ENCODE measurements at places on chromosomes 16 and 17.
A peak's percentile ranks its signal among the peaks of the same experiment; 100 is the strongest.

DNA sequence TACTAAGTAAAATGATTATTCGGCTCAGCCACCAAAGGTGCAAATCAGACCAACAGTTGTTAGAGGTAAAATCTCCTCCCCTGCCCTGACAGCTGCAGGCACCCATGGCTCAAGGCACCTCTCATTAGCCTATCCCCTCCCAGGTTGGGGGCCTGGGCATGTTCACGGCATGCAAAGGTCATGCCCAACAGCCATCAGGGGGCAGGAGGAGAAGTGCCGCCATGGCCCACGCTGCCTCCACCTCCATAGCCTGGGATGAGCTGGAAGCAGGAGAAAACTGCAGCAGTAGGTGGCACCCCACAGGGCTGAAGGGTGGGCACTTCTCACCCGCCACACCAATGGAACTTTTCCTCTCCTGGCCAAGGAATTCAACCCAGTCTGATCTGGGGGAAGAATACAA lies 146.4 kb upstream of the COX10 start:
- no peak for DNase-seq

DNA sequence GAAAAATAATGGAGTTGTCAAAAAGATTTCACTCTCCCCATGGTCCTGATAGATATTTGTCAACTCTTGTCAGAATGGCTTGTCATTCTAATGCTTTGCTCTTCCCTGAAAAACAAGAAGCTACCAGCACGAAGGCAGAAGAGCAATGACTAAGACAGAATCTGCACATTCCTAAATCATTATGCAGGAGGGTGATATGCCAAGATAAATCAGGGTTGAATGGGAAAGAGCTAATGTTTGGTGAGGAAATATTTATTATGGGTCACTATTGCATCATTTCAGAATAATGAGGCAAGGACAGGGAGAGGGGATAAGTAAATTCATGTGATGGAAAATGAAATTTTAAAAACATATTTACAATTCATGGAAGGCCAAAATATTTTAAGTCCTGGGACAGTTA lies 297.5 kb upstream of the XYLT1 start:
- DNase-seq, result peak; percentile 56

GRCh38 chr16:23847948-23848347 lies 12.2 kb downstream of the PRKCB start:
- no peak for DNase-seq

DNA sequence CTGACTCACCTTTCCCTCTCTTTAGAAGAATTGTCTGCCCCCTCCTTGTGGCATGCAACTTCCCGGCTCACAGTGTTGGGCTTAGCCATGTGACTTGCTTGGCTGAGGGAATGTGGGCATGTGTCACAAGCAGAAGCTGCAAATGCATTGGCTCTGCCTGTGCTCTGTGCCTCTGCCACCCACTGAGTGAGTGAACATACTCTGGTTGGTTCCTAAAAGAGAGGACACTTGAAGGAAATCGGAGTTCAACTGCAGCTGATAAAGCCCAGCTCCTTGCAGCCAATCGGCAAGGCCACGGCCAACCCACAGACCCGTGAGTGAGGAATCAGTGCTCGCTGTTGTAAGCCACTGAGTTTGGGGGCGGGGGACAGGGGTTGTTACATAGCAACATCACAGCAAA lies 10.9 kb upstream of the GINS2 start:
- DNase-seq, result peak; percentile 23

DNA sequence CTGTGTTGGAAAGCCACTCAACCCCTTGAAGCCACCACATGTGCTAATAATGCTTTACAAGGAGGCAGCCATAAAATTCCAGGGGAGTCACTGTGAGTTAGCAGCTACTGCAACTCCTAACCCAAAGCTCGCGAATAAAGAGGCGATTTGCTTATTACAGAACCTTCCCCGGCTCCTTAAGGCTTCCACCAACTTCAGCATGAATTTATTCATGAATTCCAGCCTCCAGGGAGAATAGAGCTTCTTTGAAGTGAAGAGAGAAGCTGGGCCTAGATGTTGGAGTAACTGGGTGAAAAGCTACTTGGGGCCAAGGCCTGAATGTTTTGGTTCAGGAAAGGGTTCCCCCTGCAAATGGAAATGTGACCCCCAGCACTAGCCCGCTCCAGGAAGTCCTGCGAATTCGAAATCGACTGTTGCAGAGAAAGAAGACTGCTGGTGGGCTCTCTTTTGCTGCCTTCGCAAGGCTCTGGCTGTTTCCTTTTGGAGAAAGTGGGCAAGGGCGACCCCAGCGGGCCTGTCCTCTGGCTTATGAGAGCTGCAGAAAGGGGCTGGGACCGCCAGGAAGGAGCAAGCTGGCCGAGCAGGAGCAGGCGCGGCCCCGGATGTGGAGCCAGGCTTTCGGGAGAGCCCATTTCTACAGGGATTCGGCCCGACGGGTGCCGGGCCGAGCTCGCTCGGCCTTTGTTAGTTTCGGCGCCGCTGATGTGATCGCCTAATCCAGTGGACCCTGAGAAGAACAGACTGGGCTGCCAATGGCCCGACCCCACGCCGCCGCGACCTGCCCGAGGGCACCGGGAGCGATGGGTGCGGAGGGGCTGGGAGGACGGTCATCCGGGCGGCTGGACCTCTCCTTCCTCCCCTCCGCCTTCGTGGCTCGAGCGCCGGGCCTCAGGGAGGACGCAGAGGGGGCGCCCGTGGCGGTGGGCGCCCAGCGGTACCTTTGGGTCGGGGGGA lies 7.6 kb downstream of the CBX8 start:
- no peak for DNase-seq

DNA sequence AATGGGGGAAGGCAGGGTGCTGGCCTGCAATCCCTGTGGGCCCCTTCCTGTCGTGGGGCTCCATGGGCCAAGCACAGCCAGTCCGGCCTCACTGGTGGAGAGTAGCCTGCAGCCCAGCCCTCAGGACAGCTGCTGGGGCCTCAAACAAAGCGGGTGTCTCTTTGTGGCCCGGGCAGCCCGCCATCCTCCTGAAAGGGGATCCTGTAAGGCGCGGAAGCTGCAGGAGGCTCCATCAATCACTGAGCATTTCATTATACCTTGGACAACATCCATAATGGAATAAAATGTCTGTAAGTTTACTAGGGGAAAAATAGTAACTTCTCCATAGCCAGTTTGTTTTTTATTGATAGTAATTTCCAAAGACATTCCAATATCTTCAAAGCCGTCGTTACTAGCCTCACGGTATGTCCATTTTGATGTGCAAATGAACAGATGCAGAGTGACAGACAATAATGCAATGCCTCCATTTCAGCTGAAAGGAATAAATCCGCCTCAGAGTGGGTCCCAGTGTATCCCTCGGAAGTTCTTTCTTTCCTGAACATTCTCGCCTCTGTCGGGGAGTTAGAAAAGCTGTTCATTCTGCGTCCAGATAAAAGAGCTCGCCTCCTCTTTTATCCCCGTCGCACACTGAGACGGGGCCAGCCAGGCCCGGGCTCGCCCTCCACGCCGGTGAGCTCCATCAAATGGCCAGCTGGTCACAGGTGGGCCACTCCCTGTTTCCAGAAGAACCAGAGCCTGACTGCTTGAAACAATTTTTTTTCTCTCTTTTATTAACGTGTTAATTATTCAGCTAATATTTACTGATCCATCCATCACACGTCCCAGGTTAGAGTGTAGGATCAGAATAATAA lies 14.4 kb downstream of the WSCD1 start:
- DNase-seq, result no peak

GRCh38 chr17:41522301-41523224 lies 3.9 kb upstream of the KRT15 start:
- no peak for DNase-seq

- no peak for DNase-seq
Measured at GRCh38 chr17:2433696-2434095, 32.8 kb upstream of the MNT start.

- DNase-seq, result no peak
Measured at GRCh38 chr17:36024106-36024869, 6.5 kb upstream of the CCL23 start.

- peak; percentile 87 for DNase-seq
Measured at GRCh38 chr17:59361386-59361785, 29.9 kb downstream of the YPEL2 start.

GRCh38 chr16:54504372-54504771 lies 217.8 kb upstream of the IRX3 start:
- DNase-seq, result no peak

- DNase-seq, result no peak
Measured at GRCh38 chr16:12951392-12951791, 50.0 kb downstream of the SHISA9 start.

GRCh38 chr16:88965826-88966480 lies 11.1 kb downstream of the CBFA2T3 start:
- no peak for DNase-seq

DNA sequence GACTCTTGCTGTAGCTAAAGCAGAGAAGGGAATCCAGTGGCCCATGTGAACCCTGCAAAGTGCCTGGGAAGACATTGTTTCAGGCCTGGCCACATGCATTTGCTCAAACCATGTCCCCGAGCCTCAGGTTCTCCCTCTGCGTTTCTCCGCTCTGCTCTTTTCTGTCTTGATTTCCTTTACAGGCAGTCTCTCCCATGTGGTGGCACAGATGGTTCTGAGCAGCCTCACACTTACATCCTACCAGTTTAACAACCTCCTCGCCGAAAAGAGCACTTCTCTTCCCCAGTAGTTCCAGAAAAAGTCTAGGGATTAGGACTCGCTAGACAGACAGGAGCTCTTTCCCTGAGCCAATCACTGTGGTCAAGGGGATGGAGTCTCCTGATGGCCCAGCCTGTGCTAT lies 28.3 kb upstream of the MYH10 start:
- DNase-seq, result no peak

GRCh38 chr17:27602721-27603420 lies 28.1 kb upstream of the LGALS9 start:
- DNase-seq, result no peak

DNA sequence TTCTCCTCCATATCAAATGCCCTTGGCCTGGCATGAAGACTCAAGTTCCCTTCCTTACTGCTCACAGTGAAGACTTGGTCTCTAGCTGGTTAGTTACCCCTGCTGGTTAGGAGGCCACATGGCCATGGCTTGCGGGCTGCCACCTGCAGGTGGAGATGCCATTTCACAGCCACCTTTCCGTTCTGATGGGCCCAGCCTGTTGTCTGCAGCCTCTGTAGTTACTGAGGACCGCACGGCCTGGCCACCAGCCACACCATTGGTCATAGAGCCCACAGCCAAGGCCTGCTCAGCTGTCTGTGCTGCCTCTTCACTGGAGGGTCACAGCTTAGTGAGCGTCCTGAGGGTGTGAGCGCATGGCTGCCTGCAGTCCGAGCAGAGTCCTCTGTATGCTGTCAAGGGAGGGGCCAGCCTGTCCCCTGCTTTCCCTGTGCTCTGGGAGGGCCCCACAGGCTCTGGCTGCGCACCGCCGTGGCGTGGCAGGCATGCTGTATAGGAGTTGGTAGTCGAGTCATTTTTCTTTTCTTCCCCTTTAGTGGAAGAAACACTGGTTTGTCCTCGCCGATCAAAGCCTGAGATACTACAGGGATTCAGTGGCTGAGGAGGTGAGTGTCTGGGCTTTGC lies 59.2 kb downstream of the PLD6 start:
- DNase-seq, result no peak

DNA sequence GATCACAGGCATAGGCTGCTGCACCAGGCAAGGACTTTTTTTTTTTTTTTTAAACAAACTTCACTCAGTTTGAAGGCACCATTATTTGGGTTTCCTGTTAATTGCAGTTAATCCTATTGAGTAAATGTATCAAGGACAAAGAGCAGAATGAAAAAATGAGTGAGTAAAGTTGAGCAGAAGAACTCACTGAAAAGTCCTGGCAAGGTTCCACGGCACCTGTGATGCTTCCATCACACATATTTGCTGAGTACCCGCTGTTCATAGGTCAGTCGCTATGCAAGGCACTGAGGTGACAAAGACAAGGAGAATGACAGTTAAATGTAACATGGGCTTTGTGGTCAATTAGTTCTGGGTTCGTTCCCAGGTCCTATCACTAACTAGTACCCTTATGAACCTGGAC lies 670.0 kb downstream of the MAF start:
- no peak for DNase-seq

DNA sequence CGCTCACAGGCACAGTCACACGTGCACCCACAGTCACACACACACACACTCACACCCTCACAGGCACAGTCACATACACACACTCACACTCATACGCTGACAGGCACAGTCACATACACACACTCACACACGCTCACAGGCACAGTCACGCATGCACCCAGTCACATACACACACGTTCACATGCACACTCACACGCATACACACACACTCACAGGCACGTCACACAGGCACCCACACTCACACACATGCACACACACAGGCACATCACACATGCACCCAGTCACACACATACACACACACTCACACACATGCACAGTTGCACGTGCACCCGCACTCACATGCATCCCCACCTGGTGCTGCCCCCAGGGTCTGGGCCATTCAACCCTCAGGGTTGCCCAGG lies 46.1 kb upstream of the CBFA2T3 start:
- DNase-seq, result no peak

DNA sequence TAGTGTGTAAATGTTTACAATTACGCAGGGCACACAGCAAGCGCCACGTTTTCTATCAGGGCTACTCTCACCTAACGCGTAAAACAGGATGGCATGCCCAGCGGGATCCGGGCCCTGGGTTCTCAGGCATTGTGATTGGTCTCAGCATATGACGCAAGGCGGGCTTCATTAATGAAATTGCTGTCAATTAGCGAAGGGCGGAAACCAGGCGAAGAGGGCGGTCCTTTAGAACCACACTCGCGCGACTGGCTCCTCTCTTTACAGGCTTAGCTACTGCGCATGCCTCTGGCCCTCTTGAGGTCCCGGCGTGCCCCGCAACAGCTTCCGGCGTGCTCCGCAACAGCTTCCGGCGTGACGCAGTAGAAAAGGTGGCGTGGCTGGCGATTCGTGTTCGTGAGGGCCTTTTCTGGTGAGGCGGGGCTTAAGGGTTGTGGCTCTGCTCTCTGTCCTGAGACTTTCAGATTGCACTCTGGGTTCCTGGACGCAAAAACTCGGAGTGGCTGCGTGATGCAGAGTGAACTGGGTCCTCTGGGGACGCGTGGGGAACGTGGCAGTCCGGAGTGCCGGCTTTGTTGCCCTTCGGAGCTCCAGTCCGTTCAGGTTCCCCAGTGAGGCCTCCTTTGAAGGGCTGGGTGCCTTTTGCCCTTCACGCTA lies 9.2 kb downstream of the OR2C1 start:
- peak; percentile 83 for DNase-seq

DNA sequence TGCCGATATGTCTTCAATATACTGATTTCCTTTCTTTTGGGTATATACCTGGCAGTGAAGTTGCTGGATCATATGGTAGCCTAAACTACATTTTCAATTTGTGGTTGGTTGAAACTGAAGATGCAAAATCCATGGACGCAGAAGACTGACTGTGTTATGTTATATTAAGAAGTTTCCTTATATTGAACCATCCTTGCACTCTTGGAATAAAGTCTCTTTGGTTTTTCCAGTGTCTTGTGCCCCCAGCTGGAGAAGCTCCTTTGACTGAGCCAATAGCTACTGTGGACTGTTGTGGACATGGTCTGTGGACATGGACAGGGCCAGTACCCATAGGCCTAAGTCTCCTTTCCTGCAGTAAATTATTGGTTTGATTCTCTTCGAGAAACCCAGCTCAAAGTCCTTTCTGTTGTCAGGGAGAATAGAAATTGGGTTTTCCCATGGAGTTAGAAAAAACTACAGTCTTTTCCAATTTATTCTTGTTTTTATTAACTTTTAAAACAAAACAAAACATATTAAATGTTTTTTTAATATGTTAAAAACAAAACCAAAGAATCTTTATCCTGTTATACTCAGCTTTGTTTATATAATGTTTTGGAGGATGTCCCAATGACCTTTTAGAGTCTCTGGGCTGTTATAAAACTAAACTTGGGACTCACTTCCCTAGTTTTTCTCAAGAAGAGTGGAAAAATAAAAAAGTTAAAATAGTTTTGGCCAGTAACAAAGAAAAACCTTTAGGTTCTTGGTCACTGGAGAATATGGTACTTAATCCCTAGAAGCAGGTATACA lies 15.2 kb upstream of the IL34 start:
- no peak for DNase-seq

GRCh38 chr17:80857756-80858171 lies 133.9 kb upstream of the CHMP6 start:
- DNase-seq, result no peak

All from GM04503 (cell line).